Heart right ventricle (tissue), 16 donors: ENCODE measurements at places on chromosomes 5 and 9. TPM values are rescaled to one million over a fixed set of nuclear protein-coding genes. Genes with fewer than 3 reads are reported as not detected.

- no peak for DNase-seq
These were observed 16.1 kb downstream of the SLC45A2 start for GRCh38 chr5:33968211-33969005.

DNA sequence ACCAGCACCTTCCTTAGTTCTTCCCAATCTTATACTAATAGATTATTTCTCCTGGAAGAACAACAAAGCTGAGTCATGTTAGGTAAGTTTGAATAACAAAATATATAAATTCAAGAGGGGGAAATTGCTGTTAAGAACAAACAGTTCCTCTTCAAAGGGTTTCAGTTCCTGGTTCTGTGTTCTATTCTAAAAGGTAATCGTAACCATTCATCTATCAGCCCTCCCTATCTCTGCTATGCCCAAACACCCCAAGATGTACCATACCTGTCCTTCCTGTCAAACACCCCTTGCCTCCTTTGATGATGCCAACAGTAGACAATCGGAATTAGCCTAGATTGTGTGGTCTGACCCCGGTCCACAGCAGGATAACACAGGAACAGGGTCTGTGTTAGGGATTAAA, 4.2 kb upstream of the RNF180 start:
- no peak for DNase-seq

DNA sequence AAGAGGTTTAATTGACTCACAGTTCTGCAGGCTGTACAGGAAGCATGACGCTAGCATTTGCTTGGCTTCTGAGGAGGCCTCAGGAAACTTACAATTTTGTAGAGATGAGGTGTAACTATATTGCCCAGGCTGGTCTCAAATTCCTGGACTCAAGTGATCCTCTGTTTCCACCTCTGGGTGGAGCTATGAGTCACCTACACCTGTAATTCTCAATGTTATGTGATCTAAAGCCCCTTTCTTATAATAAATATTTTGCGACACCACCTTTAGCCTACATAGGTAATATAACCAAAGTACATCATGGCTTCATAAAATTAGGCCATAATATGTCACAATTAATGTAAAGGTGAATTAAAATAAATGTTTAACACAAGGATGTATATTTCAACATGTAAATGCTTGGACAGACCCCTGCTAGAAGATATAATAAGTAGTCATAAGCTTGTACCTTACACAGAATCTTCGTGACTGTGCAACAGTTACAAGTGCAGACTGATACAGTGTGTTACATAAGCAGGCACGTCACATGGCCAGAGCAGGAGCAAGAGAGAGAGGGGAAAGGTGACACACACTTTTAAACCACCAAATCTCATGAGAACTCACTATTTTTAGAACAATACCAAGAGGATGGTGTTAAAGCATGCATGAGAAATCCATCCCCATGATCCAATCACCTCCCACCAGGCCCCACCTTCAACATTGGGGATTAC, 29.8 kb upstream of the SPINK4 start:
- DNase-seq, result no peak

DNA sequence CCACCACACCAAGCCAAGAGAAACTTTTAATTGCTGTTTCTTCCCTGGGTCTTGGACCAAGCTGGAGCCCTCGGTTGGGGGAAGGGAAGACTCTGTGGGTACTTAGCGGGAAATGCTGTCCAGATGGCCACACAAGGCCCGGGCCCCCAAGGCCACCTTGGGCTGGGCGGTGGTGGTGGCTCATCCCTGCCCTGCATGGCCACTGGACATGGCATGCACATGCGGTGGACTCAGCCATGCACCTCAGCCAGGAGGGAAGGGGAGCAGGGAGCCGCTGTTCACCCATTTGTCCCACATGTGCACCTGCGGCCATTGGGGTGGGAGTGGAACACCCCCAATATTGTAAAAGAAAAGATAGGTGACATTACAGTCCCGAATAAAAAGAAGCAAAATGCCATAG, 72.4 kb downstream of the RGMB start:
- no peak for DNase-seq

Gene CDKN2B
- total RNA-seq, result 5.2 TPM
